ENCODE measurements at places on chromosomes 4 and X.

GRCh38 chr4:109355835-109356234 lies 53.4 kb upstream of the COL25A1 start:
- DNase-seq, result no peak

DNA sequence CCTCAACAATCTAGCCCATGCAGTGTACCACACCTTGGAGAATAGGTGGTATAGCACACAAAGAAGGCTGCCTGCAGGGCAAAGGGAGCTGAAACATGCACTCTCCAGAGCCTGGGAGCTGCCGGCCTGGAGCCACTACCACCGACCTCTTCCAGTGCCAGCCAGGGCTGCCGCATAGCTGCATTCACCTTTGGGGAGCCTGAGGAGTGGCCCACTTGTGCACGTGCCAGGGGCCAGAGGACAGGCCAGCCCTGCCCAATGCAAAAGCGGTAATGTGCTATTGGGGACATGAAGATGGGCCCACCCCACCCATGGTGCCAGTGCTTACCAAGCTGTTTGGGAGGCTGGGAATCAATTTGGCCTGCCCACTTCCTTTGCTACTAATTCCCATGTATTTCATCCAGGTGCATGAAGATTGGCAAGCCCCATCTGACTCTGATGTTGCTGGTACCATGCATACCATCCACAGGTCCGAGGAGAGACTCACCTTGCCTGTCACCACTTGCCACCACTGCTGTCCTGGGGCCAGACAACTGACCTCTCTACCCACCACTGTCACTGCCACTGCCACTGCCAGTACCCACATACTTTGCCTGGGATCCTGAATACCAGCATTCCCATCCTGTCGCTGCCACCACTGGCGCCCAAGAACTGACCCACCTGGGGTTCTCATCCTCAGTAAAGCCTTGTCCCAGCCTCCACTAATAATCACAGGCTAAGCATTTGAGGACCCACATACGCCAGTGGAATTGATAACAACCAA lies 506.9 kb downstream of the MAGEB5 start:
- no peak for DNase-seq

GRCh38 chr4:114601304-114602052 lies 2.9 kb downstream of the UGT8 start:
- no peak for DNase-seq

DNA sequence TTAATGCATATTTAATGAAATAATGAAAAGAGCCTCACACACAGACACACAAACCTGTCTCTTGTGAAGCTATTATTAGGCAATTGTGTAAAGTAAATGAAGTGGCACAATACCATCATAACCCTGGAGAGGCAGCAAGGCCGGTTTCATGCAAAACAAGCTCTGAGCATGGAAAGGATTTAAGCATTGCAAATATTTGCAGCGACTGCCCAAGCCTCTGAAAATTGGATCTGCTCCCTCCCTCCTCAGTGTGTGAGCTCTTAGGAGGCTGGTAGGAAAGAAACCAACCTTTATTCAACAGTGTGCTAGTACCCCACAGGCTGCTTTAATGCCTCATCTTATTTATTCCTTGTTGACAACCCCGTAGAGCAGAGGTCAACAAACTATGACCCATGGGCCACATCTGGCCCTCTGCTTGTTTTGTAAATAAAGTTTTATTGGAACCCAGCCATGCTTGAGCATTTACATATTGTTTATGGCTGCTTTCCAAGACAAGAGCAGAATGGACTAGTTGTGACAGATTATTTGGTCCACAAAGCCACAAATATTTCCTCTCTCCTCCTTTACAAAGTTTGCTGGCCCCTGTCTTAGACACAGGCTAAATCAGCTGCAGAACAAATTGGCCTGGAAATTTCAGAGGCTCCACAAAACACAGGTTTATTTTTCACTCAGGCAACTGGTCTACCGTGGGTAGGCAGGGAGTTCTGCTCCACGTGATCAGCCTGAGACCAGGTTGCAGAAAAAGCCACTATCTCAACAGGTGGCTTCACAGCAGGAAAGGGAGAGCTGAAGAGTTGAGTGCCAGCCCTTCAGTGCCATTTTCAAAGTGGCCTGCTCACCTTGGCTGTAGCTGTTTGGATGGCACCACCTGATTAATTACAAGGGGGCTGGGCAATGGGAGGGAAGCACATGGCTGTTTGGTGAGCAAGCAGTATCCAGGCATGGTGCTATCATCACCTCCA lies 16.8 kb downstream of the RS1 start:
- DNase-seq, result no peak

- DNase-seq, result no peak
Observed at GRCh38 chrX:118271775-118272174, 74.1 kb upstream of the WDR44 start.

DNA sequence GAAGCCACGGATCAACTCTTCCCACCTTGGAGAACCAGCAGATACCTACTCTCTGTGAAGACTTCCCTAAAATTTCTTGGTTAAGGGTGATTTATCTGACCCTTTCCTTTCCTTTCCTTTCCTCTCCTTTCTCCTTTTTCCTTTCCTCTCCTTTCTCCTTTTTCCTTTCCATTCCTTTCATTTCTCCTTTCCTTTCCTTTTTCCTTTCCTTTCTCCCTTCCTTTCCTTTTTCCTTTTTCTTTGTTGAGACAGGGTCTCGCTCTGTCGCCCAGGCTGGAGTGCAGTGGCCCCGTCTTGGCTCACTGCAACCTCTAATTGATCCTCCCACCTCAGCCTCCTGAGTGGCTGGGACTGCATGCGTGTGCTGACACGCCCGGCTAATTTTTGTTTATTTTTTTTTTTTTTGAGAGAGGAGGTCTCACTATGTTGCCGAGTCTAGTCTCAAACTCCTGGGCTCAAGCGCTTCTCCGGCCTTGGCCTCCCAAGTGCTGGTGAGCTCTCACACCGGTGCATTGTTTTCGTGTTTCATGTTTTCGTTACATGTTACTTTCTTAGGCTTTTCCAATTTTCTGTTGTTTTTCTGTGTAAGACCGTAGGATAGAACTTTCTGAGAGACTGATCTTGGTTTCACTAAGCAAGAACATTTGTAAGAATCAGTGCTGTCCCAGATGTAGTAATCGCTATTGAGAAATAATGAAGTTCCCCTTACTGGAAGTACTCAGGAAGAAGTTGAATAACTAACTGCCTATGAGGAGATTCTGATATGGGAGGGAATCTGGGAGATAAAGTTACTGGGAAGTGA lies 2.0 kb downstream of the TMEM165 start:
- DNase-seq, result peak; percentile 49

- no peak for DNase-seq
Observed at GRCh38 chr4:1722551-1723118, 1.3 kb downstream of the TACC3 start.

GRCh38 chr4:107863416-107863815 lies 38.7 kb downstream of the SGMS2 start:
- no peak for DNase-seq

DNA sequence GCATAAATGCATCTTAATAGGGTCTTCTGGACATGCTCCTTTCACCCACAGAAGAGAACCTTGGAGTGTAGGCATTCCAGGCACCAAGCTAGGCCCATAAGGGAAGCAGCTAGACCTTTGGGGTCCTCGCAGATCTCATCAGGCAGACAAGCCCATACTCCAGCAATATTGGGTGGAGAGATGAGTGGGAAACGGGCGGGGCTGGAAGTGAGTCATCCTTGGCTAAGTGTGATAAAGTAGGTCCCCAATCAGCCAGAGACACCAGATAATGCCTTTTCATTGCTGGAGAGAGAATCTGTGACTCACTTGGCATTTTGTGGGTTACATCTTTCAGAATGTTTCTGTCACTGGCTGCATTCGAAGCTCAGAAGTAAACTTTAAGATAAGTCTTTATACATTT lies 133.3 kb upstream of the MBNL3 start:
- DNase-seq, result no peak

DNA sequence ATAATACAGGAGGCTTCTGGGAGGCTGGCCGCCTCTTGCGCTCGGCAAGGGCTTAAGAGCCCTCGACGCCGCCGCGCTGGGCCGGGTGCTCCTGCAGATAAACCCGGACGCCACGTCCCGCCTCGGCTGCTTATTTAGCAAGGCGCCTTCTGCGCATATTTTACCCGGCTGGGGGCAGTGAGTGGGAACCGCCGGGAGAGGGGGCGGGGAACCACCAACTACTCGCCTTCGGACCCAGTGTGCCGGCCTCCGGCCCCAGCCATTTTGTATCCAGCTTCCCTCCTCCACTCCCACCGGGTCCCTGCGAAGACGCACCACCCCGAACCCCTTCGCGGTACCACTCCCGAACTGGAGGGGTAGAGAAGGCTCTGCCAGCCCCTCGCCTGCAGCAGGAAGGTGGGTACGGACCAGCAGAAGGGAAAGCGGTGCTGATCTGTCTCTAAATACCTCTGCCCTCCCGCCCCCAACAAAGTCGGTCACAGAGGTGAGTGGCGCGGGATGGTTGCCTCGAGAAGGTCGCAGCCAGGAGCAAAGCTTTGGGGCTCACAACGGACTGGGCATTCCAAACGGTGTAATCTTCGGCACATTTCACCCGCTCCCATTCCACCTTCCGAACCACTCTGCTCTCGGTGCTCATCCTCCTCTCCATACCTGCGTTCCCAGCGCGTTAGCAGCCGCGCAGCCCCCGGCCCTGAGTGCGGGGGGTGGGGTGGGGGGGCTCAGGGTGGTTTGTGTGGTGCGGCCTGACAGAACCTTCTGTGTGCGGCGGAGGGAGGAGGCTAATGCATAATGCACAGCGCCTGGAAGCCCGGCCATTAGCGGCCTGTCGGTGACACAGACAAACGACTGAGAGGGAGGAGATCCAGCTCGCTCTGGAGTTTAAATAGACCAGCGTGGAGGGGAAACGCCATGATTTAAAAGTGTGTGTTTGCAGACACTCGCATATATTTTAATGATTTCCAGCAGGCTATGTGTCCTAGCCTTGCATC lies 4.9 kb upstream of the BCOR start:
- no peak for DNase-seq

DNA sequence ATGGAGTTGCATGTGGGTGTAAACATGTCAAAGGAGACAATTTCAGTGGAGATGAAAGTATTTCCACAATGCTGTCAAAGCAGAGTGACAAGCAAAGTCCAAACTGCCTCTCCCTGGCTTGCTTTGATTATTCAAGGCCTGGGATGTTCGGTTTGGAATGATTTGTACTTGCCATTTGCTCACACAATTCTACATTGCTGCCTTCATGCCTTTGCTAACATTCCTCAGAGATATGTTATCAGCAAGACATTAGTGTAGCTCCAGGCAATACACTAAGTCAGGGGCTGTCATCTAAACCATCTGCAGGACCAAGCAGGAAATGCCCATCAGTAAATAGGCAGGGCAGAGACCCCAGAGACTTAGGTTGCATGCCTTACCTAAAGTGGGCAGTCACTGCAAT lies 79.6 kb upstream of the C1QTNF7 start:
- DNase-seq, result no peak

DNA sequence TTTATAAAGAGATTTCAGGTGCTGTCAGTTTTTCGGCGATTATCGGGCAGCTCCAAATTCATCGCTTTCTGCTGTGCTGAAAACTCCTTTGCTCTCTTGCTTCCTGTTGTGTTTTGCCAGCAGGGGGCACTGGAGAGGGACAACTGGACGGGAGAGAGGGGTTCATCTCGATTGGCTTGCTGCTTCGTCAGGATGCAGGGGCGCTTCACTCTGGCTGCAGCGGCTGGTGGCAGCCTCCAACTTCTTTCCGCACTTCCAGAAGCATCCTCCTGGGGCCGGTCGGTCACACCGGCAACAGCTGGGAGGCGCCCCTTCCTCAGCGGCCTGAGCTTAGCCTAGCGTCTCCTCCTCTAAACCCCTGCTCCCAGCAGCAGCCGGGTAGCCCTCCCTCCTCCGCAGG lies 29.5 kb downstream of the MSL3 start:
- peak; percentile 65 for DNase-seq

GRCh38 chr4:108336076-108336475 lies 167.3 kb upstream of the LEF1 start:
- no peak for DNase-seq

DNA sequence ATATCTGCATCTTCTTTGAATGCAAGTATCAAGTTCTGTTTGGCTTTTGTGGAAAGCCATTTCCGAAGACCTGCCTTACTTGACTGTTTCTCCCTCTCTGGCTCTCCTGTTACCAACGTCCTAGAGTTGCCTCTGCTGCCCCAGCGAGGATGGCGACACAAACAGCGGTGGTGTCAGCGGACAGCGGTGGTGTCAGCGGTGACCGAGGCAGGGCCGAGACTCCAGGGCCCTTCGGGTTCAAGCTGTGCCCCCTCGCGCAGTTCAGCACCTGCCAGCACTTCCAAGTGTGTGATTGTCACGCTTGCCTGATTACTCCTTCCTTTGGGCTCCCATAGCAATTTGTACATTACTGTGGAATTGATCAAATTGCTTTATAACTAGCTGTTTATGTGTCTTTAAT lies 336.9 kb upstream of the FAT1 start:
- no peak for DNase-seq

DNA sequence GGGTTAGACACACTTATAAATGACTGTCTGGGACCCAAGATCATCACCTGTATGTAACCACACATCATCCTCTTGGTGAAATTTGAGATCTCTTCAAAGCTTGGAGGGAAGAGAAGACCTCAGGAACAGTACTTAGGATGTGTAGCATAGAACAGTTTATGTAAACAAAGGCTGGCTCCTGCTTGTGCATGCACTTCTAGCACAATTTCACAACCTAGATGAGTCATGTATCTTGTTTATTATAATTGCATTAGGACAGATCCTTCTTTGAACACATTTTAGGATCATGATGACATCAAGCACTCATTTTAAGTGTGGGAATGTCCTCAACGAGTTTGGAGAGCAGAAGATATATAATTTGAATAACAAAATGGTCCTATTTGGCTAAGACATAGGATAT lies 26.3 kb upstream of the ZMAT1 start:
- DNase-seq, result no peak

DNA sequence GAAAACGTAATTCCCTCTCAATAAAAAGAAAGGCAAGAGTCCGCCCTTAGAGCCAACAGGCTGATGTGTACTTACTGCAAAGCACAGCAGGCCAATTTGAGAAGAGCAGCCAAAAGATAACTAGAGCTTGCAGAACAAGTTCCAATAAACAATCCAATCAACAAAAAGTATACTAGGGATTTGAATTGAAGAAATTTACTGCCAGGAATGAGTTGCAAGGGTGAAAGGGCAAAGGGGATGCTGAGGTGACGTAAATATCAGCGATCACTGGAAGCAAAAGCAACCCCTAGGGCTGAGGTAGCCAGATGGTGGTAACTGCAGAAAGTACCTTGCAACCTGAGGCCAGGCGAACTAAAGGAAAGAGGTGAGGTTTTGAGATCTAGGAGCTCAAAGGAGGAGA lies 152.1 kb upstream of the TENM3 start:
- no peak for DNase-seq

DNA sequence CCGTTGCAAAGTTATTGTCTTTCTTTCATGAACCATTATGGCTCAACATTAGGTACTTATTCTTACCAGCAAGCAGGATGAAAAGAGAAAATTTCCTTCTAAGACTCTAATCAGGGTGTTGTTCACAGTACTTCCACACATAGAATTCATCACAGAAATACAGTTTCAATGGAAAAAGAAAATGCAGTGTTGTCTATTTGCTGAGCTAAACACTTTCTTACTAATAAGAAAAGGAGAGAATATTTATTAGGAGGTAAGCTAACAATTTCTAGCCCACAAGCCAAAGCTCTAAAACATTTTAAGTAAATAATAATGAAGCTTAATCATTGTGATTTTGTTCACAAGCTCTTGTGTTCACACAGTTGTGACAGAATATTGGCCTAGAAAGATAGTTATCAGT lies 1772.8 kb upstream of the PCDH7 start:
- DNase-seq, result no peak

Measured in CD4-positive, alpha-beta T cell (primary cell).